ENCODE measurements at places on chromosomes 4 and X.

- DNase-seq, result no peak
Observed at GRCh38 chrX:119899125-119899524, 3.4 kb downstream of the AKAP14 start.

GRCh38 chr4:180430283-180430682, 1812.9 kb upstream of the TENM3 start:
- DNase-seq, result no peak

GRCh38 chr4:37453999-37454800, 209.7 kb downstream of the NWD2 start:
- DNase-seq, result no peak

GRCh38 chr4:80035336-80035735, 37.7 kb downstream of the ANTXR2 start:
- DNase-seq, result no peak

GRCh38 chr4:993111-994029, at the start of gene SLC26A1:
Gene SLC26A1, minus strand, starts transcription at chr4:993404. Its CDS starts 1,701 bp downstream, at chr4:991703.
- no peak for DNase-seq

Data from stimulated activated CD8-positive, alpha-beta memory T cell treated with anti-CD3 and anti-CD28 coated beads, Interleukin-7, amount 100 ng/mL, for 48 hours (primary cell).